Suppressor macrophage treated with lipopolysaccharide for 1 hour (primary cell): ENCODE measurements at places on chromosomes 3 and 15.

DNA sequence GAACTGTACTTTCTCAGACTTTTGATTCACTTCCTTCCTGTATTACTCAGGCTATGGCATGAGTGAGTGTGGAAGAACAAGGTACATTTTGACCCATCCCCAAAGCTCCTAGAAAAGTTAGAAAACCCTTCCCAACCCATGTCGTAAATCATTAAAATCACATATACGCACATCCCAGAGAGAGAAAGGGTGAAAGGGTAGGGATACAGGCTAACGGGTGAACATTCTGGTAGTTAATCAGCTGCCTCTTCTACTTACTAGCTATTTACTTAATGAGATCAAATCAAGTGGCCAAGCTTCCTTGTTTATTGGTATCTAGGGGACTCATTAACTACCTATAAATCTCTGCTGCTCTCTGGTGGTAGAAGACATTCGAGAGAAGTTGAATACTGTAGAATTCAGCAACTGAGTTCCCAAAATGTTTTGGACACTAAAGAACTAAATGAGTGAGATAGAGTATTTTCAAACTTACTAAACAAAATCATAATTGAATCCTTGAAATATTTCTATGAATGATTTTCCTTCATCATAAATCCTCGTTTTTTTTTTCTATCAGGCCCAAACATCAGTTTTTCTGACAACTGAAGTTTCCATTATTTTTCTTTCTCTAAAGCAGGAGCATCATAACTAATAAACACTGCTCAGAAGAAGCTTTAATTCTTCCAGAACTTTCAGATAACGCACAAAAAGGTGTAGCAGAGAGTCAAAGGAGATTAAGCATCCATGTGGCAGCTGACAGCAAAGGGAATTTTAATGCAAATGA is 124.2 kb downstream of the IMPG2 start:
- peak; percentile 62 for DNase-seq

DNA sequence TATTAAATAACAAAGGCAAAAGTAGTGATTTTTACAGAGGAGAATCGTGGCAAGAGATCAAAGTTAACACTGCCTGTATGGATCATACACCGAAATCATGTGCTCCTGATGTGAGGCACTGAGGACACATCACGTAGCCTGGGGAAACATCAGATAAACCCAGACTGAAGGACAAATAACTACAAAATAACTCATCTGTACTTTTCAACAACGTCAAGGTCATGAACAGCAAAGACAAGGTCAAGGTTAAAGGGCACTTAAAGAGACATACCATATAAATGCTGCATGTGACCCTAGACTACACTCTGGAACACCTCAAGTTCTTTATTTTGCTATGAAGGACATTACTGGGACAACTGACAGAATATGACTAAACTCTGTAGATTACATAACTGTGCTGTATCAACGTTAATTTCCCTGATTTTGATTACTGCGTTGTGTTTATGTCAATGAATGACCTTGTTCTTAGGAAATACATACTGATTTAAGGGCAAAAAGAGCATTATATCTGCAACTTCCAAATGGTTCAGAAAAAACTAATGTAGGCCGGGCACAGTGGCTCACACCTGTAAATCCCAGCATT is 48.1 kb downstream of the CHSY1 start:
- peak; percentile 56 for DNase-seq

DNA sequence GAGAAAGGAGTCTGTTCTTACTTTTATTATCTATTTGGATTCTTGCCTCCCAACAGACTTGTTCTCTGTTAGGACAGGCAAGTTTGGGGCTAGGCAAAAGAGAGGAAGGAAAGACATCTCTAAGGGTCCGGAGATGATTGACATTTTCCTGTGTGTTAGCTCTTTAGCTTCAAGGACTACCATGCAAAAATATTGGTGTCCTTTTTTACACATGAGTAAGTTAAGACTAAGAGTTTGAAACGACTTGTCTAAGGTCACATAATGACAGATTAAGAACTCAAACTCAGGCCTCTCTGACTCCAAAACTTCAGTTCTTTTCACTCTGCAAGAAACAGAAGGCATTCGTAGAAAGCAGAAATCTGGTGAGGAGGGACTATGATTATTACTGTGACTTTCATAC is 5.9 kb downstream of the LMCD1 start:
- no peak for DNase-seq

DNA sequence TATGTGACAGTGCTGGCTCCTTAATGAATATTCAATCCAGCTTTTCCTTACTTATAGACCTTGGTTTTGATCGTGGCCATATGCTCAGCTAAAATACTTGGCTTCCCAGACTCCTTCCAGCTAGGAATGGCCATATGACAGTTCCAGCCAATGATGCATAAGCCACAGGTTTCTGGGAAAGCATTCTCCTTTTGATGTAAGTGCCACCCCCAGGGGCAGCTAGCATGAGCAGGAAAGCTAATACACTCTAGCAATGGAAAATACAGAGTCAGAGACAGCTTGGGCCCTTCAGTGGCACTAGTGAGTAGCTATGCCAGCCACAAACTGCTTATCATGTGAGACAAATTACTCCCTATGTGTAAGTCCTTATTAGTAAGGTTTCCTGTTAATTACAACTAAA is 26.7 kb downstream of the TBC1D2B start:
- DNase-seq, result no peak

DNA sequence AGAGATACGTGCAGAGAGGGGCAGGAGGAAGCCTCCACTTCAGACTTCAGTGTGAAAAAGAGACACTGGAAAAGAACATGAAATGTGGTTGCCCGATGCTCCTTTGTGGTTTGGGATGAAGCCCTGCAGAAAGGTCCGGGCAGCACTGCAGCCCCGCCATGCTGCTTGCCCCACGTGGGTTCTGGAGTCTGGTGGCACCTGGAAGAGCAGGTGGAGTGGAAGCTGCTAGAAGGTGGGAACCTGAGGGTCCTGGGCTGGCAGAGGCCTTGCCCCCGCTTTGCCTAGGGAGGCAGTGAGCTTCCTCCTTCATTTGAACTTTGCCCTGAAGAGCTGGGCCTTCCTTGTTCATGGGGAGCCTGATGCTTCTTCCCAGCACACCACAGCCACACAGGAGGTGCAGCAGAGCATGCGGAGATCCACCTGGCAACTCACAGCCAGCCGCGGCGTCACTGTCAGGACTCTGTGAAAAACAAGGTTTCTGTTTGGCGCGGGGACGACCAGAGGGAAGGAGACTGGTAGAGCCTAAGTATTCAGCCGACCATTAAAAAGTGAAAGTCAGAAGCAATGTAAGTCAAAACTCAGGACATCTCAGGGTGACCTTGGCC is 59.0 kb downstream of the APBA2 start:
- no peak for DNase-seq

DNA sequence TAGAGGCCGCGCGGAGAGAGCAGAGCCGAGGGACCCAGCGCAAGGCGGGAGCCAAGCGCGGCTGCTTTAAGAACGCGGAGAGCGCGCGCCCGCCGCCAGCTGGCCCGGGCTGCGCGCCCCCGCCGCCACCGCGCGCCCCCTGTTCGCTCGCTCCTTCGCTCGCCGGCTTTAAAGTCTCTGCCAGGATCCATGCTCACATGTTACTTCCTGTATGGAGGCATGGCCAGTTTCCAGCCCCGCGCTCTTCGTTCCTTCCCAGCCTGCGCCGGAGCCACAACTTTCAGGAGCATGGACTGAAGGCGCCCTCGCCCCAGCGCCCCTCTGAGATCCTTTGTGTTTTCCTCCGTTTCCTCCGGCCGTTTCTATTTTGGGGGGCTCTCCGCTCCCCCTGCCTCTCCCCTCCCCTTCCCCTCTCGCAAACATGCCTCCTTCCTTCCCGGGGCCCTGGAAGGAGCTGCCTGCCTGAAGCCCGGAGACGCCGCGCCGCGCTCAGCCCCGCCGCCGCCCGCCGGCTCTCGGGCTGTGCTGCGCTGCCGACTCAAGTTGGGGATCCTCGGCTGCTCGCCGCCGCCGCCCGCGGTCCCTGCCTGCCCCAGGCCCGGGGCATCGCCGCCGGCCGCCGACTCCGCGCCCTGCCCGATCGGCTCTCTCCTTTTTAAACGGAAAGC is at the start of gene PTPRG:
Gene PTPRG (plus strand): TSS at position 198 of the 668 bp plus-strand sequence. CDS start 717 bp downstream, outside the sequence.
- DNase-seq, result peak; percentile 41
